Pulmonary artery endothelial cell (primary cell): ENCODE measurements at places on chromosomes 5 and 9.

DNA sequence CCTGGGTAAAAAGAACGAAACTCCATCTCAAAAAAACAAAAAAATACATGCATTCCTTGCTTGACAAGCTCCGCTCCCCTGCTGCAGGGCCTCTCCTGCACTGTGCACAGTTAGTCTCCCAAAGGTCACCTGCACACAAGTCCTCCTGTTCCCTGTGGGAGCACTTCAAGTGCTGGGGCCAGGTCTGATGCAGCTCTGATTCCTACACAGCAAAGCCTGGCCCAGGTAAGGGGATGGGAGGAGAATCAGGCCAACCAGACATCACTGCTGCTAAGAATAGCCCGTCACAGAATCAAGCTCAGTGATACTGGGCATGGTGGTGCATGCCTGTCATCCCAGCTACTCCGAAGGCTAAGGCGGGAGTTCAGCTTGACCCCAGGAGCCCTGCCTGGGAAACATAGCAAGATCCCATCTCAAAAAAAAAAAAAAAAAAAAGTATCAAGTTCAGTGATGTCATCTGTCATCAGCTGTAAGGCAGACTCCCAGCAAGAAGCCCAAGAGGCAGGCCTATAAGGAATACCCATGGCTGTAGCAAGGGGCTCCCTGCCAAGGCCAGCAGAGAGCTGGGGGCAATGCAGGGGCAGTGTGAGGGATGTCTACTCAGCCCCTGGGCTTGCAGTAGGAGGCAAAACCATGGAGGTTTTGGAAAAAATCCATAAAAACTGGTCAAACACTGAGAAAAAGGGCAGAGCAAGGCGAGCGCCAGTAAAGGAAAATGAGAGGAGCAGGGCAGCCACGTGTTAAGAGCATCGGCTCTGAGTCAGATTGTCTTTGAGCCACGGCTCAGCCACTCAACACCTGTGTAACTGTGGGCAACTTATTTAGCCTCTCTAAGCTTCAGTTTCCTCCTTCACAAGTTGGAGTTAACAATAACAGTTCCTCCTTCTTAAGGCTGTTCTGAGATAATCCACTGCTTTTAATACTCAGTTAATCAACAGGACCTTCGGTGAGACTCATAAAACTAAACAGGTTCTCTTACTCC, 3.2 kb downstream of the TPM2 start:
- DNase-seq, result no peak

DNA sequence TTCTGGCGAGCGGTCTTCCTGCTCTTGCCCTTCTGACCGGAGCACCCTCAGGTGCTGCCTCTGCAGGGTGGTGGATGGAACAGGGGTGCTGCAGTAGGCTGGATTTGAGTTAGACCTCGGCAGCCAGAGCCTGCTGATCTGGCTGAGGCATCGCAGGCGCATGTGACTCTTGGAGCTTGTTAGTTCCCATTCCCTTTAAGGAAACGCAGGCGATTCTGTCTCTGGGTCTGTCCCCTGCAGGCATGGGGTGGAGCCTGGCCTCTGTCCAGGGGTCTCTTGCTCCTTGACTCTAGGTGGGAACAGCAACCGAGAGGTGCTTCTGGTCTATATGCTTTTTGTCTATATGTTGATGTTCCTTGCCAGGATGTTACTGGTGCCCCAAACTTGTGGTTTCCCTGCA, 3.1 kb downstream of the WNK2 start:
- no peak for DNase-seq

DNA sequence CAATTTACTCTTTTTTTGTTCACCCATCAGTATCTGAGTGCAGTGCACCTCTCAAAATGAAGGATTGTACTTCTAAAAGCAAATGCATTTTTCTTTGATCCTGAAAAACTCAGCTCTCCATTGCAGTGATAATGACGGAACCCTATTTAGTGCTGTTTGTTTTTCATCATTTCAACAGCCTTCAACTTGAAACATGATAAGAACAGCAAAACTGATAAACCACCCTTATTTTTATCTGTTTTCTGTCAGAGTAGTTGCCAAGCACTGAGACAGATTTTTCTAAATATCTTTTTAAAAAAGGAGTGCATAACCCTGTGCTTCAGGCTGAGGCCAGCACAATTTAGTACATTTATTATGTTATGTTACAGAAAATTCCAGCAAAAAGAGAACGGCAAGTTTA, 549.8 kb upstream of the DMAC1 start:
- no peak for DNase-seq

- no peak for DNase-seq
Measured at GRCh38 chr5:168136340-168136739, 155.1 kb upstream of the WWC1 start.

DNA sequence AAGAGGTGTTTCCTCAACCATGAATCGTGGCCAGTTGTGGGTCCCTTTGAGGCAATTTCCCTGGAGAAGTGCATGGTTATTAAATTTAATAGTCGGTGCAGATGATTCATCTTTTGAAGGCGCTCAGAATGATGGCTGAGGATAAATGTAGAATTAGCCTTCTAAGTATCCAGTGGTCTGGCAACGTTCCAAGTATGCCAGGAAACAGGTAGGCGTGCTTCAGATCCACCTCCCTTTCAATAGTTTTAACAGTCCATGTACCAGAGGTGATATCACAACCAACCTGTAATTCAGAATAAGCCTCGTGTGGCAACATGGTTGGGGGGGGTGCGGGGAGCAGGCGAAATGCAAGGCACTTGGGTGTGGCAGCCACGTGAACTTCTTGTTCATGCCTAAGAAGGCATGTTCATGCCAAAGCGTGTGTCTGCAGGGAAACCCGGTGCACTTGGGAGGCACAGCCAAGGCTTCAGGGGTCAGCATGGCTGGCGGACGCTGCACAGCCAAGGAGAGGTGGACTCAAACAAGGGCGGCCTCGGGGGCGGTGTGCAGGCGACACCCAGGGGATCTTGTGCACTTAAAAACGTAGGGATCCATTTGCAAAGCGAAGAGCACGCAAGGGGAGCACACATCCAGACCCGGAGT, 5.2 kb upstream of the NKD2 start:
- no peak for DNase-seq
